Spinal cord (tissue), 10 donors: ENCODE measurements at places on chromosomes 16 and 17. TPM values are rescaled to one million over a fixed set of nuclear protein-coding genes. Genes with fewer than 3 reads are reported as not detected.

- peaks cover 3% of the 10 kb centered on the region for H3K4me1 ChIP-seq
- H3K27ac ChIP-seq, result no peak overlapping the region
- H3K36me3 ChIP-seq, result no peaks in the 10 kb centered on the region
Observed at GRCh38 chr16:54066451-54067105, 220.0 kb downstream of the IRX3 start.

GRCh38 chr17:78451753-78452152 lies 73.3 kb downstream of the PGS1 start:
- no peak overlapping the region for H3K27ac ChIP-seq
- H3K36me3 ChIP-seq, result no peaks in the 10 kb centered on the region
- H3K4me3 ChIP-seq, result no peak overlapping the region
- H3K4me1 ChIP-seq, result peaks cover 7% of the 10 kb centered on the region
- no peak for DNase-seq
- no peaks in the 10 kb centered on the region for H3K27me3 ChIP-seq

GRCh38 chr17:10058921-10059683 lies 139.3 kb downstream of the GAS7 start:
- H3K4me3 ChIP-seq, result no peak overlapping the region
- peaks cover 57% of the 10 kb centered on the region for H3K4me1 ChIP-seq

DNA sequence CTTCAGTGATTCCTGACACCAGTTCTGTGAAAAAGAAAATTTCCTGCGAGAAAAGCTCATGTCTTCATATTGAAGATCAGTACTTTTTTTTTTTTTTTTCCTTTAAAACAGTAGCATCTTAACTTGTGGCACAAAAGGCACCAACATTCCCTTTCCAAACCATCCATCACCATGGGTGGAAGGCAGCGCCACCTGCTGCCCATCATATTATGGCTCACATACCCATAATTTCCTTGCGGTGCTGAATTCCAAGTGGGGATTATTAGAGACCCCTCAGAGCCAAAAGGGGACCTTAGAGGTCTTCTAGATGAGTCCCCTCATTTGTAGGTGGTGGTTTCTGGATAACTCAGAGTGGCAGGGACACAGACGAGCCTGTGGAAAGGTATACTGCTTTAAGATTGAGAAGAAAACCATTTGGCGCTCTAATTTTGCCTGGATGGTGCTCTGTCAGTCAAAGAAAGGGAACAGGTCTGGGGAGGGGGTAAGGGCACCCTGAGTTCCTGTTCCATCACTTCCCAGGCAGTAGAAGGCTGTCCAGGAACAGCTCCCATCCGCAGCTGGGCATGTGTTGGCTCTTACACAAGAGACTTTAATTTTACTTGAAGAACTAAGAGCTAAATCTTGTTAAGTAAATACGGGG lies 7.9 kb upstream of the SOST start:
- no peak overlapping the region for H3K27ac ChIP-seq
- no peaks in the 10 kb centered on the region for H3K27me3 ChIP-seq
- H3K4me3 ChIP-seq, result no peak overlapping the region
- H3K36me3 ChIP-seq, result peaks cover 30% of the 10 kb centered on the region
- H3K4me1 ChIP-seq, result peaks cover 4% of the 10 kb centered on the region
- no peak for DNase-seq

DNA sequence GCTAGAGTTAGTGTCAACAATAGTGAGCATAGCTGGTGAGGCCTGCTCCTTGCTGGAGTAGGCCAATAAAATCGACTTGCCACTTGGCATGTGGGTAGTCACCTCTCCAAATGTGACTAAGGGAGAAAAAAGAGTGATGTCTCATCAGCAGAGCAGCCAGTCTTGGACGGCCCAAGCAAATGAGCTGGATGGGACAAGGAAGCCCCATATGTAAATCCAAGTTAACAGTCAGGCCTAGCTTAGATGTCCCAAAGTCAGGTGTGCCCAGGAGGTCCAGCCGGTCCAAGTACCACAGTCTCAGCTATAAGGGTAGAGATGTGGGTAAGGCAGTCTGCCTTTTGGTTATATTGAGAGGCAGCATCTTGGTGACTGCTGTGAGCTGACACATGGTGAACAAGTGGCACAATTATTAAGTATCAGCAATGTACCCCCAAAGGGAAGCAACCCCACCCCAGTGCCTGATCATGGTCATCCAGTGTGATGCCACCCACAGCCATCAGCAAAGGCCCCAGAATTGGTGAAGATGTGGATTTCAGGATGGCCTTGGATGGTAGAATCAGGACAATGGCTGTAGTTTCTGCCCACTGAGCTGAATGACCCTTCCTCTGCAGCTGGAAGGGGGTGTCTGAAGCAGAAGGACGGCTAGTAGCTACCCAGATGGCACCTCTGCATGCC lies 83.4 kb downstream of the TNFRSF13B start:
- H3K4me1 ChIP-seq, result no peaks in the 10 kb centered on the region
- H3K27ac ChIP-seq, result no peak overlapping the region
- H3K36me3 ChIP-seq, result no peaks in the 10 kb centered on the region
- H3K27me3 ChIP-seq, result no peaks in the 10 kb centered on the region
- H3K4me3 ChIP-seq, result no peak overlapping the region

DNA sequence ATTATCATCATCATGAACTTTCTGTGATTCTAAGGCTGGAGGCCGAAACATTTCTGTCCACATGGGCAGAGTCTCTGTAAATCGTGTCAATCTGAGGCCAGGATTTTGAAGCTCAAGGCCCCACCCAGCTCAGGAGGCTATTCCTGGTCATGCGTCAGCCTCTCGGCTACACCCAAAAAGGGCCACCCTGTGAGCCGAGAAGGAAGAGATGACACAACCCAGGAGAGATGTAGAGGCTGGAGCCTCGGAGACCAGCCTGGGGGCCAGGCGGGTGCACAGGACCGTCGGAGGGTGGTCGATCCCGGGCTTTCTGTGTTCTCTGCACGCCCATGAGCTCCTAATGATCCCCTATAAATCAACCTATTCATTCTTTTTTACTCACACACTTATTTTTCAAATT lies 1.1 kb upstream of the CACNG1 start:
- H3K4me1 ChIP-seq, result no peaks in the 10 kb centered on the region
- no peak for DNase-seq
- no peak overlapping the region for H3K27ac ChIP-seq
- peaks cover 7% of the 10 kb centered on the region for H3K36me3 ChIP-seq
- H3K27me3 ChIP-seq, result no peaks in the 10 kb centered on the region
- H3K4me3 ChIP-seq, result no peak overlapping the region

RNF43 gene
- total RNA-seq, result 3.2 TPM

UTS2R gene
- not detected for total RNA-seq

HID1 gene
- 12.3 TPM for total RNA-seq

MILR1 gene
- 8.9 TPM for total RNA-seq
